ENCODE measurements at places on chromosomes 16 and 17.

GRCh38 chr17:72466606-72467005 is 345.8 kb downstream of the SOX9 start:
- no peak for DNase-seq

GRCh38 chr17:57471868-57472368 is 215.6 kb downstream of the MSI2 start:
- DNase-seq = no peak

GRCh38 chr16:23924128-23924527 is 88.3 kb downstream of the PRKCB start:
- no peak for DNase-seq

GRCh38 chr16:49651996-49652395 is 203.9 kb downstream of the ZNF423 start:
- DNase-seq = no peak

DNA sequence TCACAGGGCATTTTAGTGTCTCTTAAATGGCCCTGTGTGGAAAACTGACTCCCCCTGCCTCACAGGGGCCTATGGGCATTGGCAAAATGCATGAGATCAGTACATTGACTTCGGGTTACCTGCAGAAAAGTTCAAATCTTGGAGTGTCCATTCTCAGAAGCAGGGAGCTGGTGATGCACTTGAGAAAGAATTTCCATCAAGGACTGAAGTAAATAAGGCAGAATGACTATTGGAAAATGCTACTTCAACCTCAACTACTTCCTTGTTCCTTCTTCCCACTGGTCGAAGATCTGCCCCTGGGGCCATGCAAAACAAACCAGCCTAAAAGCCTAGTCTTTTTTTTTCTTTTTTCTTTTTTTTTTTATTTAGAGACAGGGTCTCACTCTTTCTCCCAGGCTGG is 13.8 kb upstream of the GSDMA start:
- no peak for DNase-seq

DNA sequence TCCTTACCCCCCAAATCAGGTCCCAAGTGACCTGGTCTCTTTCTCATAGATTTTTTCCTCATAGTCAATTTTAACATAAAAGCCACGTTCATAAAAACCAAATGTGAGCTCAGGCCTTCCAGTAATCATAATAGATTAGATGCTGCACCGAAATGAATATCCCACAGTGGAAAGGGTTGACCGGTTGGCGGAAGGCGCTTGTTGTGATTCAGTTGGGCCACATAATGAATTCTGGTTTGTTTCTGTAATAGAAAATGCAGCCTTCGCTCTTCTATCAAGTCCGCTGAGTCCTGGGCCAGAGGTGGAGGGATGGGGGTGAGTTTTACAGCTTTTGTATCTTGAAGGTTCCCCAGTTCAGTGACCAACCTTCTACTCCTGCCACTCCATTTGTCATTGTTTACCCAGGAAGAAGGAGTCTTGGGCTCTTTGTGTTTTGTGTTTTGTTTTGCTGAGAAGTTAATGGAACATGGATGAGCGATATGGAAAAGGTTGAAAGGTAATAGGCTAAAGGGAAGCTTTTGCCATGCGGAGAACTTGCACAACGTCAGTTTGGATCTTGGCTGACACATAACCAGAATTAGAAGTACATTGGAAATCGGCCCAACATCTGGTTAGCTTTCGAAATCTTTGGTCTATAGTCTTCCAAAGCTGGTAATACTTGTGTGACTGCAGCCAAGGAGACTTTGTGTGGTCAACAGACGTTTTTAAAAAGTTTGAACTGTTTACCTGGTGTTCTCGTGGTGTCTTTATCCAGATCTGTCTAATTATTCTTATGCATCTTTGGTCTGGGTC is 89.5 kb downstream of the CLEC16A start:
- DNase-seq = no peak

All from activated T-helper 1 cell treated with Interleukin-2 at 50 U/mL for 16 hours (primary cell).